ENCODE measurements at places on chromosomes 5 and 9.

GRCh38 chr5:150038547-150038946 is 38.0 kb downstream of the HMGXB3 start:
- no peak for DNase-seq

DNA sequence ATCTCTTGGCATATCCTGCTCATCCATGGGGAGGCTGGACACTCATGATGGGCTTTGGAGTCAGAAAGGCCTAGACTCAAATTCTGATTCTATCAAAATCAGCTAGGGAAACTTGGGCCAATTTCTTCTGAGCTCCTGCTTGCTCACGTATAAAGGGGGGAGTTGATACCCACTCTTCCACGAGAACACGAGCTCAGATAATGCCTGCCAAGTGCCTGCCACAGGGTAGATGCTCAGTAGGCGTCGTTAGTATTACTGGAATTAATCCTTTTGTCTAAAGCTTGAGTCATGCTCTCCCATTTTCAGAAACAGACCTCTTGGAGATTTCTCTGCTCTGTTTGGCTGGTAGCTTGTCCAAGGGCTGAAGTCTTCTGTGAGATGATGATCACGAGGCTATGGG is 238.3 kb upstream of the MVB12B start:
- no peak for DNase-seq

DNA sequence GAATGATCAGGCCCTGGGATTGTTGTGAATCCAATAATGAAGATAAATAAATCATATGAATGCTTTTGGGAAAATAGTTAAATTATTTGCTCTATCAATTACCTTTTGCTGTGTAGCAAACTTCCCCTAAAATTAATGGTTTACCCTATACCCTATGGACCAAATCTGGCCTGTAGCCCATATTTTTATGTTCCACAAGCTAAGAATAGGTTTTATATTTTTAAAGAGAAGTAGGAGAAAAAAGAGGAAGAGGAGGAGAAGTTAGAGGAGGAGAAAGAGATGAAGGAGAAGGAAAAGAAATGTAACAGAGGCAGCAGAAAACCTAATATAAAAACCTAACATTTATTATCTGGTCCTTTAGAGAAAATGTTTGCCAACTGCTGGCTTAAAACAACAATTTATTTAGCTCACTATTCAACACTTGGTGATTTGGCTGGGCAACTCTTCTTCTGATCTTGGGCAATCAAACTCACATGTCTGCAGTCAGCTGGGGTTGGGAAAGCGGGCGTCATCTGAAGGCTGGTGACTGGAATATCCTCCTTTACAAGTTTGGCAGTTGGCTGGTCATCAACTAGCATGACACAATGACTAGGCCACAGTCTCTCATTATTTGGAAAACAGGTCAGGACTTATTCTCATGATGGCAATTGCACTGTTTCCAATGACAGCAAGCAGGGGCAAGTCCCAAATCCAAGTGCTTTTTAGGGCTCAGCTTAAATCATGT is 522.9 kb downstream of the RASEF start:
- DNase-seq, result no peak

DNA sequence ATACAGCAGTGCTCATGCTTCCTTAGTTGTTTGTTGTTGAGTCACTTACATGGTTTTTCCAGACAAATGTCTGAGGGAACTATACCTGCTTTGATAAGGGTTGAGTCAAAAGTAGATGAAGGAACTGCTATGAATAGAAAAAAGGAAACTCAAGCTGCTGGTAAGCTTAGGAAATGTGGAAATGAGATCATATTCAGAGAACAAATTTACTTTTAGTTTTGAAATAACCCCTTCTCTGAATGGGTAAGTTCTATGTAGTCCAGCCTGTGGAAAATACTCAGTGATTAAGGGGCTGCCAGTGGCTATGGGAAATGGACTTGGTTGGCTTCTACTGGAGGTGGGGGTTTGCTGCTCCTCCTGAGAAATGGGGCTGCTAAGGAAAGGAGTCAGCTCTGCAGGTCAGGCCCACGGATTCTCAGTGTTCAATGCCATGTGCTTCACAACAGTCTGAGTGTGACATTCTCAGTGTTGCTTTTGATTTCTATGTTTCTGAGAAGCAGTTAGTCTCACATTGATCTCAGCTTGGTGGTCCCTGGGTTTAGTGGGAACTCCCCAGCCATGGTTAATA is 47.7 kb upstream of the GLRX start:
- DNase-seq, result no peak

DNA sequence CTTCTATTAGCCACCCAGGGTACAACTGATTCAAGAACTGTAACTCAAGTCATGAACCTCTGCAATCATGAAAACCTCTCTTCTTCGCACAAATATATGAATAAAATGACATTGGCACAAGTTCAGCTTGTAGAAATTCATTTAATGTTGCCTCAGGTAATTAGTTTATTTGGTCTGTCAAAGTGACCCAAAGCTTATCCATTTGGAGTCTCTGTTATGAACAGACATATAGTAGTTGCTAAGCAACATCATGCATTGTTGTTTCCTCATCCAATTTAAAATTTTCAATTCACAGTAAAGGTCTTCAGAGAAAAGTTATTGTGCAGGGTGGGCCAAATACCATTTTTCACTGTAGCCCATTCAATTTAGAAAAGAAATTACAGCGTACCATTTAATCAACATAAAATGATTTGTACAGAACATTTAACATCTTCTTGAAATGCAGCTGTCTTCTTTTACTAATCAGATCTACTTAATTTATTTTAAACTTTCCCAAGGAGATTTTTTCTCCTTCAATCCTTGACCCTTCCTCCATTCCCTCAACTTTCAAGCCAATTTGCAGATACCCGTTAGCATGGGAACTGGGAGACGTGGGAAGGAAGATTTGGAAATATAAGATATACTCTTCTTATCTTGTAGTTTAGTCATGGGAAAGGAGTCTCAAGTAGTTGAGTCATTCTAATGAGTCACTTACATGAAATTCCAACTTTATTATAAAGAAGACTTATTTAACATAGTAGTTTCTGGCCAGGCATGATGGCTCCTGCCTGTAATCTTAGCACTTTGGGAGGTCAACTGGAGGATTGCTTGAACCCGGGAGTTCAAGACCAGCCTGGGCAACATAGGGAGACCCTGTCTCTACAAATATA is 231.3 kb downstream of the ATPSCKMT start:
- no peak for DNase-seq

GRCh38 chr9:105416840-105417239 is 31.0 kb upstream of the FSD1L start:
- DNase-seq, result no peak

DNA sequence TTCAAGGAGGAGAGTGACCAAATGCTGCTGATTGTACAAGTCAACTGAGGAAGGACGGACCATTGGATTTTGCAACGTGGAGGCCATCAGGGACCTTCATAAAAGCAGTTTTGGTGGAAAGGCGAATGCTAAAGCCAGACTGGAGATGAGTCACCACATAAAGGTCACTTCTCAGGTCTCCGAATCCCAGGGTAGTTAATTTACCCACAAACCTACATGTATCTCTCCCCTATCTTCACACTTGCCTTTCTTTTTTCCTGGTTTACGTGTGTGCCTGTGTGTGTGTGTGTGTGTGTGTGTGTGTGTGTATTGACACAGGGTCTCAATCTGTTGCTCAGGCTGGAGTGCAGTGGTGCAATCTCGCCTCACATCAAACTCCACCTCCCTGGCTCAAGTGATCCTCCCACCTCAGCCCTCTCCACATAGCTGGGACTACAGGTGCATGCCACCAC is 4.6 kb upstream of the CTNNA1 start:
- no peak for DNase-seq

DNA sequence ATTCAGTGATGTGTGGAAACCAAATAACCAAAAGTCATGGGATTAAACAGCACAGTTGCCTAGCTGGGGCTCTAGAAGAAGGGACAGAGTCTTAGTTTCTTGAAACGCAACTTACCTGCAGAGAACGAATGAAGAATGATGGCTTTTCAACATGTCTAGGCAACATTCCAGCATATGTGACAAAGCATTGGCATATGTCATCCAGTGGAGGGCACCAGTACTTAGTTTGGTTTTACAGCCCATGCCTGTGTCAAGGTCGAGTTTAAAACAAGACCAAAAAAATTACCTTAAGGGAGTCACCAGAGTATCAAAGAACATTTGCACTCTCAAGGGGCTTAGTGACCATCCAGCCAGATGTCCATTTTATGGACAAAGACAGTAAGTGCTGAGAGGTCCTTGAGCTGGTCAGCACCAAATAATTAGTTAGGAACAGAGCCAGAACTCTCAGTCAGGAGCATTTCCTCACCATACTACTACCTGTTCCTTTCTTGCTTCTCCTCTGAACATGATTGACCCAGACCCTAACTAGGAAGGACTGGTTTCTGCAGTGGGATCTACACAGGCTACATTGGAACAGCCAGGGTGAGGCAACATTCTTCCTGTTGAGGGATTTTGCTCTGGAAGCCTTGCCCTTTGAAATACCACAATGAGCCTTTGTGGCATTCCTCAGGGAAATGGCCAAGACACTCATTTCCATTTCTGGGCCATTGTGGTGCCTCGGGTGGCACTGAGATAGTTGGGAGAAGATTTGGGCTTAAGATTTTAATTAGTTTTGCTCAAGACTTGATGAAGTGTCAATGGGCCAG is 75.4 kb upstream of the ANKH start:
- DNase-seq, result no peak

GRCh38 chr5:16245956-16246355 is 66.4 kb upstream of the MARCHF11 start:
- DNase-seq, result no peak

GRCh38 chr5:1317921-1318565 is 23.2 kb upstream of the TERT start:
- no peak for DNase-seq

GRCh38 chr5:176851871-176852658 is 41.7 kb downstream of the UNC5A start:
- no peak for DNase-seq

DNA sequence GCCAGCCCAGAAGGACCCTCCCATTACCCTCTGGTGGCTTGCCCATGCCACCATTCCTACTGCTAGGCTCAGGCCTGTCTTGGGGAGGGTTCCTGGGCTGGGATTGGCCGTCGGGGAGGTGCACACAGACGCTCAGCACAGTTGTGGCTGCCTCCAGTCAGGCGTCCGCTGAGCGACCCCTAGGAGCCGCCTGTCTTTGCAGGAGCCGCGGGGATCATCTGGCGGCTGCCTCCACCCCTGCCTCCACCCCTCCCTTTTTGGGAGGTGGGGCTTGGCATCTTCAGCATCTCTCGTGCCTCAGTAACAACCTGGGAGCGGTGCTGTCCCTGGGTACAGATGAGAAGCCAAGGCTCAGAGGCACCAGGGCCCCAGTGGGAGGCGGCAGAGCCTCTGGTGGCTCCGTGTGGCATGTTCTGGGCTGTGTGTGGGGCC is 39.6 kb downstream of the RXRA start:
- peak; percentile 73 for DNase-seq

GRCh38 chr9:104805441-104805840 is 41.5 kb downstream of the NIPSNAP3B start:
- no peak for DNase-seq

Data from eye (tissue), 1 donor.